ENCODE measurements at places on chromosomes 5 and 9.

DNA sequence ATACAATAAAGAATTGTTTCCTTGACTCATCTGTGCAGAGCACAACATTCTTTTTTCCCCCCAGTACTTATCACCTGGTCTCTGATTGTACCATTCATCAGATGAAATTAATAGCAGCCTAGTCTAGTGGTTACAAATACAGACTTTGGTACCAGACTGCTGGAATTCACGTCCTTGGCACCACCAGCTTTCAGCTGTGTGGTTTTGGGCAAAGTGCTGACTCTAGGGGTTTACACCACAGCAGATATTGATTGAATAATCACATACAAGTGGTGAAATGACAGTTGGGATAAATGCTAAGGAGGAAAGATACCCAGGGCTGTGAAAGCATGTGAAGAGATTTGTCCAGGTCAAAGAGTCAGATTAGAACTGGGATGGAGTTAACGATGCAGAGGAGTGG is 79.3 kb upstream of the ATP10B start:
- no peak for DNase-seq

DNA sequence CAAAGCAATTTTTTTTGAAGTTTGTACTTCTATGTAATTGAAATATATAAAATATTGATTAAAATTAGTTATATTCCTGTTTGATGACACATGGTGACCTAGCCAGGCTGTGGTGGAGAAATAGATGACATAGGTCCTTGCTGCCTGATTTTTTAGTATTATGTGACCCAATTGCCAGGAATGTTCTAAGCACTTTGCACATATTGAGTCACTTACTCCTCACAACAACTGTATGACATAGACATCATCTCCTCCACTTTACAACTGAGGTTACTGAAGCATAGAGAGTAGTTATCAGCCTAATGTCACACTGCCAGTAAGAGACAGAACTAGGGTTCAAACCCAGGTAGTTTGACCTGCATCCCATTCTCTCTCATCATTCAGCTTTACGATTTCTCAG is 26.2 kb upstream of the SNX18 start:
- DNase-seq = no peak

DNA sequence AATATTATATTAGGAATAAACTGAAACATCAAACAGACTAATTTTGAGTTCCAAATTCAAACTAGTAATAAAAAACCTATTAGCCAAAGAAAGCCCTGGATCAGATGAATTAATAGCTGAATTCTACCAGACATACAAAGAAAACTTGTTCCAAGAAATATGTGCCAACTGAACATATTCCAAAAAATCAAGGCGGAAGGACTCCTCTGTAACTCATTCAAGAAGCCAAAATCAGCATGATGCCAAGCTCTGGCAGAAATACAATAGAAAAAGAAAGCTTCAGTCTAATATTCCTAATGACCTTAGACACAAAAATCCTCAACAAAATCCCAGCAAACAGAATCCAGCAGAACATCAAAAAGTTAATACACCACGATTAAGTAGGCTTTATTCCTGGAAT is 619.1 kb upstream of the COX7C start:
- no peak for DNase-seq

GRCh38 chr9:104779946-104780535 is 16.1 kb downstream of the NIPSNAP3B start:
- no peak for DNase-seq

DNA sequence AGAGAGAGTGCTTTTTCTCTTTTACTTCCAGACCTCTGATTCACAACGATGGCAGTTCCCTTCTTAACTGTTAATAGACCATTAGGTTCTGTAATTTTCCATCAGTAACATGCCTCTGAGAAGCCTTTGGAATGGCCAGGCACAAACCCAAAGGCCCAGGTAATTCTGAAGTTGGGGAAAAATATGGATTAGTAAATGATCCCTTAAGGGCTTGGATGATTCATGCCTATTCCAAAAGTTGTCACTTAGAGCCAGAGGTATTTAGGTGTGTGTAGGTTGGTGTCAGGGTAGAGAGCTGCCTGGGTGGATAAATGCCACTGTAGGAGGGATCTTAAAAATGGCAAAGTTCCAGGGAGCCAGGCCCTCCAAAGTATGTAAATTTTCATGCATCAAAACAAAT is 228.8 kb downstream of the PLK2 start:
- no peak for DNase-seq

GRCh38 chr5:43635374-43635773 is 32.4 kb downstream of the NNT start:
- no peak for DNase-seq

DNA sequence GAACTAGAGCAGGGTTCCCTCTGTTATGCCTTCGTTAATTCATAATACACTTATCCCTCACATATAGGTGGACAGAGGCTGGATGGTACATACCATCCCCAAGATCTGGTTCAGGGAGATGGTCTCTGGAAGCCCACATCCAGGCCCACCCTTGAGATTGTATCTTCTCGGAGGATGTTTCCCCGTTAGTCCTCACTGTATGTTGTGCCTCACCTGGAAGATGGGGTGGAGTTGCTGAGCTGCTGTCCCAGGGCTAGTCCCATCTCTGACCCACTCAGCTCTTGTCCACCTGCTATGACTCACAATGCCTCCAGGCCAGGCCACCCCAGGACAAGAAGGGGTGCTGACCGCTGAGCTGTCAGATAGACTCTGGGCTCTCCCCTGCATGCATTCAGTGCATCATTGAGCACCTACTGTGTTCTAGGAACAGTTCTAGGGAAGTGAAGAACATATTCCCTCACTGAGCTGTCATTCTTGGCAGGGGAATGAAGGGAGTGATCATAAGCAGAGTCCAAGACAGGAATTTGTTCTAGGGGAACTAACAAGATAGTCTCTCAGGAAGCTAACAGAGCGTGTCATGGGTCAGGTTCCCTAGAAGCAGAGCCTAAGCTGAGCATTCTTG is at the start of gene CBY3:
TSS of gene CBY3 (minus strand) at position 255 of the 622 bp plus-strand sequence. CDS start at position 139, 116 bp downstream.
- no peak for DNase-seq

- no peak for DNase-seq
These were observed 83.4 kb upstream of the CTSL start for GRCh38 chr9:87642330-87643106.

DNA sequence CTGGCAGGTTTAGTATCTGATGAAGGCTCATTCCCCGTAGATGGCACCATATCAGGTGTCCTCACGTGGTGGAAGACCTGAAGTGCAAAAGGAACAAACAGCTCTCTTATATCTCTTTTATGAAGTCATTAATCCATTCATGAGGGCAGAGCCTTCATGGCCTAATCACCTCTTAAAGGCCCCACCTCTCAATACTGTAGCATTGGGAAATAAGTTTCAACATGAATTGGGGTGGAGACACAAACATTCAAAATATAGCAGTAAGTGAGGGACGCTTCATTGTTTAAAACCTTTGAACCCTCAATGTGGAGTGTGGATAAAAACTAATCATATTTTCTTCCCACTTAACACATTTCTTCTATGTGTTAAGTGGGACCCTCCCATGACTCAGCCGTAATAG is 489.4 kb upstream of the WWC1 start:
- DNase-seq = no peak

- no peak for DNase-seq
These were observed 3.4 kb downstream of the PDLIM4 start for GRCh38 chr5:132260714-132261551.

- DNase-seq = no peak
These were observed 280.9 kb downstream of the NSG2 start for GRCh38 chr5:174326372-174326771.

- no peak for DNase-seq
These were observed at the start of gene TOR4A for GRCh38 chr9:137277329-137278041. Gene TOR4A, plus strand, starts transcription at chr9:137277726. Its CDS starts 964 bp downstream, at chr9:137278690.

GRCh38 chr9:1771094-1771789 is 243.9 kb upstream of the SMARCA2 start:
- DNase-seq = no peak

DNA sequence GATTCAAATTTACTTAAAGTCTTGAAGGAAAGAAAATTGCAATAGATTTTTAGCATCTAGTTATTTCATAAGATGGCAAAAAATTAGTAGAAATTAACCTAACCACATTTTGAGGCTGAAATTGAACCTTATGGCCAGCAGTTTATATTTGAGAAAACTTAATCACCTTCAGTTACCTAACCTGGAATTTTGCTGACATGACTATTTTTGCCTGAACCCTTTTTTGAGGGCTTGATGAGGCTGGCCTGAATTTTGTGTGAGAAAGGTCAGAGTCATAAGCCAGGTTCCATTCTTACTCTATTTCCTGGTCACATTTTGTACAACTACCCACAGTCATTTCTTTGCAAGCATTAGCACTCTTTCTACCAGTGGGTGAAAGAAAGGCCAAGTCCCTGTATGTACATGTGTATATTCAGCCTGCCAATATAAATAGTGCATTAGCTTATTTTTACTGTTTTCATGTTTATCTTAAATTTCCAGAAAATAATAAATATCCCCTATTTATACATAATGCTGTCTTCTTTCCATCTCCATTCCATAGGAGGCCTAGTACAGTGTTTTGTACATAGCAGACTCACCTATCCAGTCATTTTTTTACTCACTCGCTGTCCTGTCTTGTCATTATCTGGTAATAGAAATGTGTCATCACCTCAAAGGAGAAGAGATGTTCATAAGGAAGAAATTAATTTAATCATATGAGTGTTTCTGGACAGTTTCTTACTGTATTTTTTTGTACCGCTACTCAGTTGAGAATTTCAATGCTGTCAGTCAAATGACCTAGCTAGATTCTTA is 108.4 kb upstream of the SGCD start:
- no peak for DNase-seq

DNA sequence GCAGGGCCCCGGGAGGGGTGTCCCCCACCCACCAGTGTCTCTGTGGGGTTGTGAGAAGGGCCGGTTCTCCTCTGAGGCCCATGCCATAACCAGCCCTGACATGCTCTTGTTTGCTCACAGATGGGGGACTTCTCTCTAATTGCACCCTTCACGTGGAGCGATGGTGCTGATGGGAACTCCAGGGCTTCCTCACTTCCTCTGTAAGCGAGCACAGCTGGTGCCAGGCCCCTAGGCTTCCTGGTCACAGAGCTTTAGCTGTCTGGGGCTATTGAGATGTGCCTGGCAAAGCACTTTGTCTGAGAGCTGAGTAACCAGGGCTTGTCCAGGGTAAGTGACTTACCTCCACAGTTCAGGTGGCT is 36.4 kb downstream of the PHF2 start:
- peak; percentile 39 for DNase-seq

GRCh38 chr9:14923701-14924100 is 13.5 kb upstream of the FREM1 start:
- no peak for DNase-seq

DNA sequence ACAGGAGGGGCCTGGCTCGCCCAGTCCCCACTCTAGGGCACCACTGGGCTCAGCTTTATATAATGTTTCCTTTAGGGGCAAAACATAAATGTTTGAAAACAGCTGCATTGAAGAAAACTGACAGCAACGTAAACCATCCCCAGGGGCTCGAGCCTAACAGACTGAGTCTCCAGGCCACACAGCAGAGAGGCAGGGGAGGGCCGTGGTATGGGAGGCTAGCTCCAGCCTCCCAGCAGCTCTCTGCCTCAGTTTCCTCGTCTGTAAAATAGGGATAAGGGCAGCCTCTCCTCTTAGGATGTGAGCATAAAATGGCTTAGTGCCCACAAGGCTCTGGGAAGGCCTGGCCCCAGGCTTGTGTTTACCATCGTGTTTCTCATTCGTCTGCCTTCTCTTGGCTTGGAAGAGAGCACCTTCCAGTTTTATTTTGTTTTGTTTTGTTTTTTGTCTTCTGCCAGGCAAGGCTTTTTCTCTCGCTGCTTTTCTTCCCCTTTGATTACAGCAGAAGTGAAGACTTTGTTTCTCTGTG is 2.7 kb downstream of the ANKRD33B start:
- DNase-seq = no peak

- DNase-seq = no peak
These were observed 22.6 kb upstream of the CEP72 start for GRCh38 chr5:589588-589987.

- DNase-seq = no peak
These were observed 252.8 kb downstream of the FBXL7 start for GRCh38 chr5:15752663-15753285.

GRCh38 chr5:100904259-100904861 is 1.3 kb upstream of the ST8SIA4 start:
- no peak for DNase-seq

DNA sequence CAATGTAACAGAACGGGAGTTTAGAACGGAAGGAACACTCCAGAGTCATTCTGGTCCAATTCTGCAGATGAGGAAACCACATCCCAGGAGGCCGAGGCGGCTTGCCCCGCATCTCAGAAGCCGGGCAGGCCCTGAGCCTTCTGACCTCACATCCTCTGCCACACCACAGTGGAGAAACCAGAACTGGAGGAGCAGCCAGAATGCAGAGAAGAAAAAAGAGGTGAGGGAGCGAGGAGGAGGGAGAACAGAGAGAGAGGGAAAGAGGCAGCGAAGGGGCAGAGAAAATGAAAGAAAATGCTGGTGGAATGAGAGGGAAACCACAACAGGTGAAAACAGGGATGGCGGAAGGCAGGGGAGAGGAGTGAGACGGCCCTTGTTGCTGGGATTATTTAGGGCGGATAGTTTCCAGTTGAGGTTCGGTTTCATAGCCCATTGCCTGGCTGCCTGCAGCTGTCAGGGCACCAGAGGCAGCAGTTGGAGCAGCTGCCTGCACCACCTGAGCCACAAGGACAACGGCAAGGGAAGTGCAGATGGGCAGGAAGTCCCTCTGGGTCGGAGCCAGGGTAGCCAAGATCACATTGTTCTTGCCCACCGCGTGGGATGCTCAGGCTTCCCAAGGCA is at the start of gene HMHB1:
TSS of gene HMHB1 (plus strand) at position 77 of the 621 bp plus-strand sequence.
- peak; percentile 41 for DNase-seq

GRCh38 chr9:104339692-104340091 is 164.4 kb upstream of the OR13F1 start:
- no peak for DNase-seq

GRCh38 chr9:136213733-136214132 is 8.8 kb upstream of the LHX3 start:
- no peak for DNase-seq

GRCh38 chr5:1392801-1393565 is 48.1 kb upstream of the CLPTM1L start:
- no peak for DNase-seq

DNA sequence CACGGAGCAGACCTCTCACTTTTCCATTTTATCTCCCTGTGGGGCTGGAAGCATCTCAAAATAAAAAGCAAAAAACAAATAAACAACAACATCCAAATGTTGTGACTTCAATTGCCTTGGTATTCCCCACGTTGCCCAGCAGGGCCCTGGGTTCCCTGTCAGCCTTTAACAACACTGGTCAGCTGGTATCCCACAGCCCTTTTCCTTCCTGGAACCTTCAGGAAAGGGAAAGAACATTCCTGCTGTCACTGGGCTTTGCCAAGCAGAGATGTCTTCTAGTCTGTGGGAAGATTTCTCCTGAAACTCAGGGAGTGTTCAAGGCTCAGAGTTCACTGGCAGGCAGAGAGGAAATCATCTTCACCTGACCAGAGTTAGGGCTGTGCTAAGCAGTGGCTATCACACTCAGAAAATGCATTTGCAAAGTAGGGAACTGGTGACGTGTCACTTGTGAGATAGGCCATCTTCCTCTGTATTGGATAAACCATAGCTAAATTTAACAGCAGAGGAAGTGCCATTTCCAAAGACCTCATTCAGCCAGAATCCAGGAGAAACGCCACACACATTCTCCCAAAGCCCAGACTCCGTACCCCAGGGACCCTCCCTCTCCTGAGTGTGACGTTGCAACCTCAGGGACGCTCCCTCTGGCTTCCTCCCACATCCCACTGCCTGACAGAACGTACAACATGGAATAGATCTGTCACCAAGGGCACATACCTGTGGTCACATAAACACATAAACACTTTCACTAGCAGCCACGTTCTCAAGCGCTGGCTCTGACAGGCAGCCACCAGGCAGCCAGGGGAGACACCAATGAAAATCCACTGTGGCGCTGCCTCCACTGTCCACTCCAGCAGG is 274.0 kb upstream of the DAPK1 start:
- no peak for DNase-seq

All from NCI-H2171 (cell line).